AG09319 (cell line): ENCODE measurements at places on chromosomes 2 and 18.
A peak's percentile ranks its signal among the peaks of the same experiment; 100 is the strongest.

DNA sequence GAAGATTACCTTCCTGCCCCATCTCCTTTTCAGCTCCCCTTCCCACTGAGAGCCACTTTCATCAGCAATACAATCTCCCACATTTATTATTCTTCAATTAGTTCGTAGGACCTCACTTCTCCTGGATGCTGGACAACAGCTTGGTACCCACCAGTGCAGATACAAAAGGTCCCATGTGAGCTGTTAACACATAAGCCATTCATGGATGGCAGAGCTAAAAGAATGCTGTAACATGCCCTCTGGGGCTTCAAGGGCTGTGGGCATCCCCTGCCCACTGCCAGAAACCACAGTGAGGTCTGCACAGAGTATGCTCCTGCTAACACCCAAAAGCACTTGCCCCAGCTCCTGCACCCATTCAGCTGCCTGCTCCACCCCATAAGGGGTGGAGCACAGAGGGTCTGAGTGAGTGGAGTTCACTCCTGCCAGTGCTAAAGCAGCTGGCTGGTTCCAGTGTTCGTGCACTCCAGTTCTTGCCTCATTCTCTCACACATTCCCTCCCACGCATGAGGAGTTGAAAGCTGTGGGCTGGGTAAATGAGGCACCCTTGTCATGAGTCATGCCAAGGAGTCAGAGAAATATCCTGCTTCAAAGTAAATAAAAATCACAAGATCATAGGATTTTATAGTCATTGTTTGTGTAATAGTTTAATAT lies 305.9 kb upstream of the TMEFF2 start:
- no peak for DNase-seq

DNA sequence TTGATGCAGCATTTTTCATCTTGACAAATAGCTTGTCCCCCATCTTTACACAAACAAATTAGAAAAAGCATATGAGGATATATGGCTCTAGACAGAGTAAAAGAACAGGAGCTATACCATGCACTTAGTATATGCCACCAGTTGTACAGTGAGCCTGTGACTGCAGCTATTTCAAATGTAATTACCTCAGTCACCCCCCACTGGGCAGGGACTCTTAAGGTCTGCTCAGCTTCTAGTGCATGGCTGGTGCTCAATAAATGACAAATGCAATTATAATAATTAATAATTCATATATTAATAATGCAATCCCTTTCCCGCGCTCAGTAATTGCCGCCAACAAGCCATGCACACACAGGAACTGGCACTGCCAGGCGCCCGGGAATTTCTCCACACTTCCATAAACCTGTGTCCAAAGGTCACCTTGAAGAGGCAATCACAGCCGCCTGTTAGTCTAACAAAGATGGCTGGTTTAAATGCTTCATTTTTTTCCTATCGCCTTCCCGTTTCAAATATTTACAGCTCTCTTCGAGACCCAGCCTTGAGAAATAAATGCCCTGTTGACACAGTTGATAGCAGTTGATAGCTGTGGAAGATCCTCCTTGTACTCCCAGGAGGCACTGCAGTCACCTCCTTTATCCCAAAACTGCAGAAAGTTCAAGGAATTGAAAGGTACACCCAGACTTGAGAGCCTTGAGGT lies 156.6 kb downstream of the INO80D start:
- DNase-seq: no peak

GRCh38 chr2:190785334-190785733 lies 95.3 kb upstream of the GLS start:
- DNase-seq: no peak

GRCh38 chr2:32626639-32627221 lies 1.1 kb upstream of the TTC27 start:
- no peak for DNase-seq

DNA sequence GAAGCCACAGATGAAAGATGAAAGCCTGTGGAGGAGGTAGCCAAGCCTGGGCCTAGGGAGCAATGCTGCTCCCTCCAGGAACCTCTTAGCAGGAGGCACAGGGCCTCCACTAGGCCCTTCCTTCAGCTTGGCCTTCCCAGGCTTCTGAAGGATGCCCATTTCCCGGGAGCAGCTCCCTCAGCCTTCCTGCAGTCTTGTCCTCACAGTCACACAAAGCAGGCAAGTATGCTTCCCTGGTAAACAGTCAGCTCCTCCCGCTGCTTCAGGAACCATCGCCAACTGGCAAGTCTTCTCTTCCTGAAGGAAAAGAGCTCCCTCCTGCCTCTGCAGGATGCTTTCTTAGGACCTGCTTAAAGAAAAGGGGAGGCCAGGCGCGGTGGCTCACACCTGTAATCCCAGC lies 53.2 kb downstream of the SMAD7 start:
- DNase-seq: no peak

- no peak for DNase-seq
Measured at GRCh38 chr2:229045671-229046070, 225.4 kb downstream of the PID1 start.

- no peak for DNase-seq
Measured at GRCh38 chr2:219448099-219448775, 13.6 kb downstream of the SPEG start.

DNA sequence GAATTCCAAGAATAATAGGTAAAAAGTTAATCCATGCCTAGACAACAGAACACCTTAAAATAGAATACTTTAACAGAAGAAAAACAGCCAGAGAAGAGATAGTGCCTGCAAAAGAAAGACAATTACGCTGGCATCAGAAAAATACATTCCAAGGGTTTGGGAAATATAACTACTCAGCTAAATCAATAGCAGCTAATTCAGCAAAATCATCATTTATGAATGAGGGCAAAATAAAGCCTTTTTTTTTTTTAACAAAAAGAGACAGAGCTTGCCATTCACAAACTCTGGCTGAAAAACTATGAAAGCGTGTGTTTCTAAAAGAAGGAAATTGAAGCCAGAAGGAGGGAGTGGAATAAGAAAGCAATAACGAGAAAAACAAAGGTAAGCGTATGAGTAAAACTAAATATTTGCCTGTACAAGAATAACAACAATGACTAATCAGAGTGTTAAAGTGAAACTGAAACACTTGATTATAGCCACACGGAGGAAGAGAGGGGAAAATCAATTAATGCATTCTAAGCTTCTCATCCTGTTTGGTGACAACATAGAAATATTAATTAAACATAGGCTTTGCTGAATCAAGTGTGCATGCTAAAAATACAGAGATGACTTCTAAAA lies 90.2 kb downstream of the EHD3 start:
- DNase-seq: no peak

- peak; percentile 76 for DNase-seq
Measured at GRCh38 chr18:24726727-24727492, 266.5 kb downstream of the HRH4 start.

- DNase-seq: no peak
Measured at GRCh38 chr18:25957017-25957416, 133.4 kb downstream of the SS18 start.

DNA sequence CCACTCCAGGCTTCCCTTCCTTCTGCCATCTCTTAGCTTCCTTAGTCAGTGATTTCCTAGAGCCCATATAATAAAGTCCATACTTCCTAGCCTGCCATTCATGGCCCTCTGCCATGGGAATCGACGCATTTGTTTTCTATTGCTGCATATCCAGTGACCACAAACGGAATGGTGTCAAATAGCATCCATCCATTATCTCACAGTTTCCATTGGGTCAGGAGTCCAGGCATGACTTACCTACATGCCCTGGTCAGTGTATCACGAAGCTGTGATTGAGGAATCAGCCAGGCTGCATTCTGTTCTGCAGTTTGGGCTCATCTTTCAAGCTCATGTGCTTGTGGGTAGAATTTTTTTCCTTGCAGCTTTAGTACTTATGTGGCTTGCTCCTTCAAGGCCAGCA lies 209.7 kb upstream of the EPAS1 start:
- no peak for DNase-seq

DNA sequence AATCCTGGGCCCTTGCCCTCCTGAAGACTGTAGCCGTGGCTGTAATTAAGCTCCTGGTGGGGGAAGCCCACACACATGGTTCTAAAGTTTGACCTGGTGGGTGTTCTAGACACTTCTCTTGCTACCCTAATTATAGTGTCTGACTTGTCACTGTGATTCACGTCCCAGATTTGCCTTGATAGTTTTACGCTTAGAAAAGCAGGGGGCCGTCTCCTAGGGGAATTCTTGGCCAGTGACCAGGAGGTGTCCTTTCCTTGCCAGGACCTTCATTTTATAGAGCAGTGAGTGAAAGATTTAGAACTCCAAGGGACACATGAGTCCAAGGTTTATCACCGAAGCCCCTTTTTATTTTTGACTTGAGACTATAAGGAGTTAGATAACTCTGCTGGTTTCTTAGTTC lies 9.0 kb downstream of the TMEM214 start:
- no peak for DNase-seq

- no peak for DNase-seq
Measured at GRCh38 chr18:11587432-11587831, 22.0 kb upstream of the SLC35G4 start.

DNA sequence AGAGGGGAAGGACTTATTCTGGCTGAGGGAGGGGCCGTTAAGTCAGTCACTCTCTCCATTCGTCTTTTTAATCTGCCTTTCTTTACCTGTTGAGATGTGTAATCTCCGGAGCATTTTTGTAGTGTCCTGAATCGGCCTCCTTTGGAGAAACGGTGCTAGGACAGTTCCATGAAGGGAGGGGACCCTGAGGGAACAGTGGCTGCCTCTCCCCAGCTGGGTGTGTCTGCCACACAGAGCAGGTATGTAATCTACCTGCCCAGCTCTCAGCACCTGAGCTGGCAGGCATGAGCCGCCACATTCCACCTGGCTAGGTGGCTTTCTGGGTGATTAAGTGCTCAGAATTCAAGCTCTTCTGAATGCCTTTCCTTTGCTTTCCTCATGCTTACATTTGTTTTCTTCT lies 131.2 kb downstream of the WDSUB1 start:
- DNase-seq: no peak

- no peak for DNase-seq
Measured at GRCh38 chr2:1870431-1870830, 126.1 kb upstream of the PXDN start.

DNA sequence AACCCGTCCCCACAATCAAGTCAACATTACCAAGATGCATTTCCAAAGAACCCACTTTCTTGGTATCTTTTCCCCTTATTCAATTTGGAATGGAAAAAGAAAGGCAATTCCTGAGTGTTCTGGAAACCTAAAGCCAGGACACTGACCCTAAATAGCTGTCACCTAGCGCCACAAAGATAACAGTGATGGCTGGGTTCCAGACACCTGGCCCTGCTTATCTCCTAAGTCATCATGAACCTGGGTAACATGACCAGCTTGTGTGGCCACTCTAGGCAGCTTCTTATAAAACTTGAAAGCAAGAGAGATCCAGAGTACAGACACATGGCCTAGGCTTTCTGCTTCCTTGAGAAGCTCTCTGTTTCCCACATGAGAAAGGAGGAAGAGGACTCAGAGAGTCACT lies 95.4 kb downstream of the BOD1L2 start:
- no peak for DNase-seq

- no peak for DNase-seq
Measured at GRCh38 chr2:134124047-134124753, 129.7 kb upstream of the MGAT5 start.

DNA sequence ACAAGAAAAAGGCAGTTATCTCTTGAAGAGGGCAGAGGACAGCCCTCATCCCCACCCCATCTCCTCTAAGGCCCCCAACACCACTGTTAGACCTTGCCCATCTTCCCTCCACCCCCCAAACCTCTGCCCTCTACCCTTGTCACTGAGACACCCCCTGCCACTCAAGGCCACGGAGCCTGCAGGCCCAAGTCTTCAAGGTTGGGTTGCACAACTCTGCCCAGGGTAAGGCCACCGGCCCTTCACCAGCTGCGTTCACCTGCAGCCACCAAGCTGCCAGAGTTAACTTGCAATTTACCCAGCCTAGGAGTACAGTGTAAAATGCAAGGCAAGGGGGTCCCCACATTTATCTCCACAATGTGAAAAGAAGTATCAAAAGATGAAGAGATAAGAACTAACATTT lies 128.7 kb upstream of the PKDCC start:
- no peak for DNase-seq

DNA sequence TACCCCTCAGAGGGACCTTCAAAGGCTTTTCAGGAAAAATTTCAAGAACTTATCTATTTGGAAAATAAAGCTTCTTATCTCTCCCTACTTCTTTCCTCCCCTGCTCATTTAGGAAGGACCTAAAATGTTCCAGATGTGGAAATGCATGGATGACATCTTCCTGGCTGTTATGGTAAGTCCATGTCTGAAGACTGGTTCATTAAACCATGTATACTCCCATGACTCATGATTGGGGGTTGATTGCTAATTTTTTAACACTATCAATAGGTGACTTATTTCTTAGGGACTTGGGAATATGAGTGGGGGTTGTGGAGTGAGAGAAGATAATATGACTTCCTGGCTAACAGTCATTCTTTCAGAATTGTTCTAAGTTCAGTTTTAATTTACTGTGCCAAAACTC lies 104.0 kb upstream of the PARD3B start:
- DNase-seq: no peak

GRCh38 chr2:180456801-180457200 lies 449.7 kb upstream of the CWC22 start:
- DNase-seq: no peak

GRCh38 chr2:178477443-178478129 lies 814 bp downstream of the FKBP7 start:
- DNase-seq: no peak
